ENCODE measurements at places on chromosomes 16 and 17.

DNA sequence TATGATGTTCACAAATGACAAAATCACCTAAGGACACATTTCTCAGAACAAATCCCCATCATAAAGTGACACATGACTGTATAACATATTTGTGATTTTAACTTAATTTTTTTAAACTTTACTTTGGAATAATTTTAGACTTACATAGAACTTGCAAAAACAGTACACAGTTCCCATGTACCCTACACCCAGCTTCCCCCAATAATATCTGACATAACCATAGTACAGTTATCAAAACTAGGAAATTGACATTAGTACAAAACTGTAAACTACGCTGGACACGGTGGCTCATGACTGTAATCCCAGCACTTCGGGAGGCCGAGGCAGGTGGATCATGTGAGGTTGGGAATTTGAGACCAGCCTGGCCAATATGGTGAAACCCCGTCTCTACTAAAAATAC, 24.8 kb downstream of the CDC27 start:
- no peak for DNase-seq

DNA sequence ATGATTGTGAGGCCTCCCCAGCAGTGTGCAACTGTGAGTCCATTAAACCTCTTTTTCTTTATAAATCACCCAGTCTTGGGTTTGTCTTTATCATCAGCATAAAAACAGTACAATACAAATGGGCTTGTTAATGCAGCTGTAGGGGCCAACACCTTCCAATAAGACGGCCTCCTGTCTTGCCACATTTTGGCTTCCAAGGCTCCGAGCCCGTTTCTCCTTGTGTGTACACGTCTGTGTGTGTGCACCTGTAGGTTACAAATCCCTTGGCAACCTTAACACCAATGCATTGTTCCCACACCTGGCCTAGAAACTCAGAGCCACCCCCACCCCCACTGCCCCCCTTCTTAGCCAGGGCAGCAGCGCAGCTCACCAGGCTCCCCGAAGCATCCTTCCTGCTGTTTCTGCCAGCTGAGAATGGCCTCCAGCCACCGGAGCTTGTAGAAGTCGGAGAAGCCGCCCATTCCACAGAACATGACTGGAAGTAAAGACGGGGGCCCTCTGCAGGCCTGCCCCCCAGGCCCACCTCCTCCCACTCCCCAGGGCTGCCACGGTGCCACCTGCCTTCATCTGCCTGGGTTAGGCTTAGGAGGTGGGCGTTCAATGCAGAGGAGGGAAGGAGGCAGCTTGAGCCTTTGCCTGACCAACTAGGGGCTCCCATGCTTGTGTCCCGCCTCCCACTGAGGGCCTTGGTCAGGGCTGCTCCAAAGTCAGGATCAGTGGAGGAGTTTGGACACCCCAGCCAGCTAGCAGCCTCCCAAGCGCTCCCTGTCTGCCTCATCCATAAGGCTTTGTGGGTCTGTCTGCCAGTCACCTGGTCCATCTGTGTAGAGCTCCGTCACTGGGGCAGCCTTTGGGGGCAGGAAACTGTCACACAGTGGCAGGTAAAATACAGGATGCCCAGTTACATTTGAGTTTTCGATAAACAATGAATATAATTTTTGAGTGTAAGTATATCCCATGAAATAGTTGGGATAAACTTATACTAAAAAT, 10.6 kb downstream of the C16orf89 start:
- DNase-seq, result no peak

- DNase-seq, result no peak
These were observed 15.7 kb upstream of the RPL38 start for GRCh38 chr17:74187761-74188160.

DNA sequence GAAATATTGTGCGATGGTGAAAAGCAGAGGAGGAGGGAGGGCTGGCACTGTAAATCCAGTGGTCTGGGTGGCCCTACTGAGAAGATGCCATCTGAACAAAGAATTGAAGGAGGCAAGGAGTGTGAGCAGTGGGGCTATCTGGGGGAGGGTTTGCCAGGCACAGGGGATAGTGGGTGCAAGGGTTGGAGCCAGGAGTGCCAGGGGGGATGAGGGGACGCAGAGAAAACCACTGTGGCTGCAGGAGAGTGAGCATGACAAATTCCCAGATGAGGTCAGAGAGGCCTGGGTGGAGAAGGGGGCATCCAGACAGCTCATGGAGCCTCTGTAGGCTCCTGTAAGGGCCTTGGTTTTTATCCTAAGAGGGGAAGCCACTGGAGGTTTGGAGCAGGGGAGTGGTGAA, 4.8 kb downstream of the XYLT2 start:
- DNase-seq, result no peak

DNA sequence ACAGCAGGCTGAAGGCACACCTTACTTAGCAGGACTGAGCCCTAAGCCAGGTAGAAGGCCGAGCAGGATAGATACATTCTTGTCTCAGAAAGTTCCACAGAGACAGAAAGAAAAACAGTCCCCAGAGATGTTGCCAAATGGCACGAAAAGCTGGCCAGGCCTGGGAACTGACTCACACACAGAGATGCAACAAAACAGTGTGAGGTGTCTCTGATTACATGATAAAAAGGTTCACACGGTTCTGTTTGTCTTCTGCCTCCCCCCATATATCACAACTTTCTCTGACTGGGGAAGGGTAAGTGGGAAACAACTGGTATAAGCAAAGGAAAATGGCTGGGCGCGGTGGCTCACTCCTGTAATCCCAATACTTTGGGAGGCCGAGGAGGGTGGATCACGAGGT, 1.7 kb downstream of the WBP2 start:
- DNase-seq, result no peak

DNA sequence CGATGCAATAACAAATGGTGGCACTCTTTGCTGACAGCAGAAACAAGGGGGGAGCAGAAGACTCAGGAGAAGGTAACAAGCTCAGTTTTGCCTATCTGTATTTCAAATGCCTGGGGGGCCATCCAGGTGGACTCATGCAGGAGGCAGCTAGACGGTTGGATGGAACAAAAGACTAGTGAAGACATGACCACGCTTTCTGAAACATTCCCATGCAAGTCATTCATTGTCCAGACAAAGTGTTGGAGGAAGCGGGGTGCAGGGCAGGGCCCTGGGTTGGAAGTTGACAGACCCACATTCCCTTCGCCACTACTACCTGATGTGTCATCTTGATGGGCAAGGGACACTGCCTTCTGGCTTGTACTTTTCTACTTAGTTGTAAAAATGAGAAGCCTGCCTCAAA, 29.8 kb upstream of the CRYBA1 start:
- no peak for DNase-seq

GRCh38 chr16:80254970-80255369, 285.8 kb upstream of the DYNLRB2 start:
- DNase-seq, result no peak
